ENCODE measurements at places on chromosomes 16 and 17.

- no peak for DNase-seq
Observed at GRCh38 chr16:85438981-85439685, 174.0 kb upstream of the GSE1 start.

DNA sequence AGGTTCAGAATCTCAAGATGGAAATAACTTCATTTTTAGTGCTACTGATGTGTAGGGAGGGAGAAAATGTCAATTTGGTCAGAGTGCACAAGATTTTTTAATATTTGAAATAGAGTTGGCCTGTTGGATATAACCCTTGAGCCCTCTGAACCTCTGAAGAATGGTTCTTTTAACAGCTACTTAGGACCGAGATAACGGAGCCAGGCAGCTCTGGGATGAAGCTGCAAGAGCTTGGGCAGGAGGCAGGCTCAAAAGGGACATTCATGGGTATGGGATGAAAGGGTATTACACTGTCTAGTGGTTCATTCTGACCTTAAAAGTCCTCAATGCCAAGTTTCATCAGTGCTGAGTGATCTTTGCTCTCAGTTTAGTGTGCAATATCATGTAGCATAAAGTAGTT, 111.4 kb upstream of the CPHXL start:
- DNase-seq = no peak

DNA sequence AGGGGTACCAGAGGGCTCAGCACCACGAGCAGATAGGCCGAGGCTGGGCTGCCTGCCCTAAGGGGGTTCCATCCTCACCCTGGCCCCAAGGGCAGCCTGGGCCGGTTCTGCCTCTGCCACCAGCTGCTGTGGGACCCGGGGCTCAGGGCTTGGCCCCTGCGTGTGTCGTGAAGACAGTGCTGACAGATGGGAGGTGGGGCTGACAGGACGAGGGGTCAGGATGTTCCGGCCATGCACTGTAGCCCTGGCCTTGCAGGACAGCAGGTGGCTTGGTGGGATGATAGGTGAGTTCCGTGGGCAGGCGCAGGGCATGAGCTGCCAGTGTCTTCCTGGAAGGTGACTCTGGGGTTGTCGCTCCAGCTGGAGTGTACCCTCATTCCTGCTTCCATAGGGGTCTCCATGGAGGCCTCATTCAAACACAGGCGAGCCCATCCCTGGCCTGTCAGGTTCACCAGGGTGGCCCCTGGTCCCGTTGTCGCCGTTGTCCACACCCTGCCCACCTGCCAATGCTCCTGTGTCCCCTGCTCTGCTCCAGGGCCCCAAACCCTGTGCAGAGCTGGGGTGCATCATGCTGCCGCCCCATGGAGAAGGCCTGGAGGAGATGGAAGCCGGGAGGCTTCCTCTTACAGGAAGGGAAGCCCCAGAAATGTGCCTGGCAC, 57.2 kb downstream of the WDR45B start:
- no peak for DNase-seq

GRCh38 chr17:67050471-67051154, 6.3 kb downstream of the CACNG1 start:
- DNase-seq = no peak

DNA sequence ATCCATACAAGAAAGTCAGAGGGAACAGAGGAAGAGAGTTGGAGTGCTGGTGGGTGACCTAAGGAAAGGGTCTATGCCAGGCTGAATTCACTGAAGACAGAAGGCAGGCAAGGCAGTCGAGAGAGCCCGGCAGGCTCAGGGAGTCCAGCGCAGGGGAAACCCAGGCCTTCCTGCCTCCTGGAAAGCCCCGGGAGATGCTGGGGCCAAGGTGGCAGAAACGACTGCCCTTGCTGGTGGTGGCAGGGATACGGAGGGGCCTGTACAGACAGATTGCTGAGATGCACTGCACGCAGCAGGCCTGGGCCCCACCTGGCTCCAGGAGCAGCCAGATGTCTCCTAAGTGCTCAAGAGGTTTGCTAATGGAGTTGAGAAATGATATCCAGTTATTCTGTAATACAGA, 59.8 kb downstream of the GTF3C1 start:
- no peak for DNase-seq

GRCh38 chr17:69207151-69207550, 21.5 kb downstream of the ABCA10 start:
- no peak for DNase-seq

DNA sequence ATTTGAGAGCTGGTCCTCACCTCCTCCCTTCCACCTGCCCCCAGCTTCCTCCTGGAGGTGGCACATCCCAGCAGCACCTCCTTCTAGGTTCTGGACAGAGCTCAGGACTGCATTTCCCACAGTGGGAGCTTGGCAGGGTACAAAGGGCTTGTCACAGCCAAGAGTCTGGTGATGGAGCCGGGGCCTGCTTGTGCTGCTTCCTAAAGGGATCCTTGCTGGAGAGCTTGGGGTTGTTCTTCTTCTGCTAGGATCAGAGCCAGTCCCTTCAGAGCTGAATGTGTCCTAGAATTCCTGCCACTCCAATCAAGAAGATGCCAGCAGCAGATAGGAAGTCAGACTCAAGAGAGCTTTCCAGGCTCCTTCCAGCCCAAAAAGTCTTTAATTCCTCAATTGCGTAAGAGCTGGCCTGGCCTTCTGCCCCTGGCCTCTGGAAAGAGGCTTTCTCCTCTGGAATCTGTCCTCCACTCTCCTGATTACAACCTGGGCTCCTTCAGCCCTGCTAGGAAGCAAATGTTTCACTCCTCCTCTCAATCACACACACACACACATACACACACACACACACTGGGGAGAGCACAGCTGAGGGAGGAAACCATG, 4.4 kb downstream of the CD300E start:
- DNase-seq = no peak

GRCh38 chr16:27228045-27228444, 24.7 kb downstream of the KDM8 start:
- no peak for DNase-seq

- DNase-seq = no peak
Observed at GRCh38 chr17:14688134-14688533, 387.3 kb downstream of the HS3ST3B1 start.

- peak; percentile 75 for DNase-seq
Observed at GRCh38 chr16:4307215-4308037, 8.4 kb upstream of the GLIS2 start.

- no peak for DNase-seq
Observed at GRCh38 chr16:80610481-80611156, 69.8 kb downstream of the DYNLRB2 start.

GRCh38 chr16:49664221-49665215, 191.4 kb downstream of the ZNF423 start:
- DNase-seq = no peak

DNA sequence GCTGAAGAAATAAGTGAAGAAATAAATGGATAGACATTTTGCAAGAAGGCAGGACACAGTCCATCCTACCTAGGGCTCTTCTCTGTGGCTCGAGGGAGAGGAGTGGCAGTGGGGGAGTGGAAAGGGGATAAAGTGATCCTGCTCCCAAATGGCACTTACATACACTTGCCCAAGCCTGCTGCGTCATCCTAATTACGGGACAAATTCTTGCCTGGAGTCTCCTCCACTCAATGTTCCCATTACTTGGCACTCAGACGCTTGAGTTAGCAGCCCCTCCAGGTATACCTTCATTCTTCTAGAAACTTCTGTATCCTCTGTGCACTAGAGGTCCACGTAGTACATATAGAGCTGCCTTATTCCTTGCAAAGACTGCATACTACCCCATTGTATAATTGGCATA, 15.7 kb upstream of the MAP3K14 start:
- DNase-seq = no peak

DNA sequence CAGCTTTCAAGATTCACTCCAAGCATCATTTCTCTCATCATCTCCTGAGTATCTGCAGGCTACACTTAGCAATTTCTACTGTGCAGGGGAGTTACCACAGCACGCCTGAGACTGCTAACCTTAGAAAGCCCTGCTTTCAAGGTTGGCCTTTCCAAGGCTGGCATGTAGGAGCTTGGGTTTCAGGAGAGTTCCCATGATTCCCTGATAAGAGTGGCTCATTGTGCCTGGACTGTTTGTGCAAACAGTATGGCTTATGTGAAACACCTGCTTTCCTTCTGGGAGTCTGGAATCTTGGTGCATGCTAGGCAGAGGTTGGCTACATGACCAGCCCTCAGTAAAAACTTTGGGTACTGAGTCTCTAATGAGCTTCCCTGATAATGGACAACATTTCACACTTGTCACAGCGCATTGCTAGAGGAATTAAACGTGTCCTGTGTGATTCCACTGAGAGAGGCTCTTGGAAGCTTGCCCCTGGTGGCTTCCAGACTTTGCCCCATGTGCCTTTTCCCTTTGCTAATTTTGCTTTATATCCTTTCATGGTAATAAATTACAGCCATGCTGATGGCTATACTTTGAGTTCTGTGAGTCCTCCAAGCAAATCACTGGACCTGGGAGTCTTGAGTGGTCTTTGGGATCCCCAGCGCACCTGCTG, 19.7 kb upstream of the RGS9 start:
- DNase-seq = no peak

DNA sequence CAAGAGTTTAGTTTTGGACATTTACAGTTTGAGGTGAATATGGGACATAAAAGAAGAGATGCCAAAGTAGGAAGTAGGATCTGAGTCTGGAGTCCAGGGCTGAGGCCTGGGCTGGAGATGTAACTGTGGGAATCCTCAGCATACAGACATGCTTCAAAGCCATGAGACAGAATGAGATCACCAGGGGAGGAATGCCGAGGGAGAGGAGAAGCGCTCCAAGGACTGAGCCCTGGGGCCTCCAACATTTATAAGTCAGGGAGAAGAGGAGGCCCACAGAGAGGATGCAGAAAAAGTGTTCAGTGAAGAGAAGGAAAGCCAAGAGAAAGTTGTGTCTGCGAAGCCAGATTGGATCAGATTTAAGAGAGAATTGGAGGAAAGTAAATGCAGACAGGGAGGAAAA, 277.5 kb upstream of the MYOCD start:
- DNase-seq = no peak

GRCh38 chr17:75842963-75843576, 1.1 kb downstream of the UNC13D start:
- no peak for DNase-seq

- no peak for DNase-seq
Observed at GRCh38 chr17:74146196-74146595, 57.3 kb upstream of the RPL38 start.

GRCh38 chr16:894841-895240, 75.9 kb downstream of the LMF1 start:
- DNase-seq = no peak

DNA sequence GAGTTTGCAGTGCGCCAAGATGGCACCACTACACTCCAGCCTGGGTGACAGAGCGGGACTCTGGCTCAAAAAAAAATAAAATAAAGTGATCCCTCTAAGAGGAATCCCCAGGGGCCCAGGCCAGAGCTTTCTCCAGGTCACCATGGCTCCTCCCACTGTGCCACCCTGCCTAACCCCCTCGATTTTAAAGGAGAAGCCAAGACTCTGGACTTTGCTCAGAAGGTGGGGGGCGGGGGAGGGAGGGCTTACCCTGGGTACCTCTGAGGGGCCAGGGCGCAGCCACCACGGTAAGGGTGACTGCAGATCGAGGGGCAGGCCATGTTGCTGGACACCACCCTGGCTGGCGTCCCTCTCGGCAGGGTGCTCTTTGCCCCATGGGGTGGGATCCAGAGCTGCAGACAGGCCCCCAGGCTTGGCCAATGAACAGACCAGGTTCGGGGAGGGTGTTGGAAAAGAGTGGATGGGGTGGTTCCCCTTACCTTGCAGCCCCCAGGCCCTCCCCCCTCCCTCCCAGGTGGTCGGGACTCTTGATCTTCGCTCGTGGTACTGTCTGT, 455 bp upstream of the GRB7 start:
- no peak for DNase-seq

DNA sequence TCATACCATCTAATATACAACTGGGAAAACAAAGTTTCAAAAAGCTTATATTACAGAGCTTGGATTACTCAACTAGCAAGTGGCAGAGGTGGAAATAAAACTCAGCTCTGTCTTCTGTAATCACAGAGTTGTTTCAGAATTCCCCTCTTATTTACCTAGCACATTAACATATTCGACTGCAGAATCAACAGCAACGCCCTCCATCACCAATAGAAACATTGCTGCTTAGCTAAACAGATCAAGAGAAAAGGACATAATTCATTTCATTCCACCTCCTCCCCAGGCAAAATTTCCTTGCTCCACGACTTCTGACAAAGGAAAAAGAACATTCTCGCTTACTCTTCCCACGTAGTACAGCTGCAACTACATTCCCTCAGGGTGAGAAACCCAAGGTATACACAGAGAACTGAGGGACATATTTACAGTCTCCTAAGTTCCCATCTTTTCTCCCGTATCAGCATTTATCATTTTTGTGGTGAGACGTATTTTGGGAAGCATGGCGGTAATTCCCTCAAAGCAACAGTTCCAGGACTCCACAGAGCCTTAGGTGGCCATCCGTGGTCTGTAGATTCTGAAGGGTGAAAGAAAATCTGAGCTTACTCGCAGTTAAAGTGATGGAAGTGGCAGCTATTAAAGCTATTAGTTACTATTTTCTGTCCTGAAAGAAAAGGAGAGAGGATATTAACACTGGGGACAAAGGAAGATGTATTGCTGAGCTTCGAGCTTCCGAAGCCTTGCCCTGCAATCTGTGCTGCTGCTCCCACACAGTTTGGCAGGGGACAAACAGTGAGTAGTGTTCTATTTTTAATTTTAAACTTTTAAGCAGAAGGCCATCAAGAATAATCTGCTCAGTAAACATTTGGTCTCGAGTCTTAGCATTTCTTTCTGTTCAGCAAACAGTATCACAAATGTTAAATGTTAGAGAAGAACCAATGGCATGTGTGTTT, 1296.2 kb downstream of the CDH8 start:
- no peak for DNase-seq

DNA sequence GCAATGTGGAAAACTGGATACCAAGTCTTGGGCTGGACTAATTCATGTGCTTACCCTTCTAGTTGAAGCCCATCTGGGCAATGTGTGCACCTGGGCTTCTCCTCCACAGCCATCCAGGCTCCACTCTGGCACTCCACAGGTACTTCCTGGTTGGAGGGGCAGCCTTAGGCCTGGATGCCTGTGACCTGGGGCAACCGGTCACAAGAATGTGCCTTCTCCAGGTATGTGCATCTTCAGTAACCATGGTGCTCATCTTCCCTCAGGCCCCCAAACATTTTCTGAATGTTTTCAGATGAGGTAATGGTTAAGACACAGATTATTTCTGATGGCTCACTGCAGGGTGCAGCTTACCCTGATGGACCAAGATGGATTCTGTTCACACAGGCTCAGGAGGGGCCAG, 11.1 kb downstream of the C16orf86 start:
- DNase-seq = no peak

GRCh38 chr17:83193336-83194185, 114.2 kb downstream of the METRNL start:
- no peak for DNase-seq

GRCh38 chr16:3651461-3652372, 2.8 kb upstream of the DNASE1 start:
- no peak for DNase-seq

- no peak for DNase-seq
Observed at GRCh38 chr17:3502466-3502865, 26.7 kb downstream of the ASPA start.
